Ascending aorta (tissue), 2 donors: ENCODE measurements at places on chromosomes 12 and 14. TPM values are rescaled to one million over a fixed set of nuclear protein-coding genes. Genes with fewer than 3 reads are reported as not detected.

The HCAR3 gene
- not detected for total RNA-seq

The ARL1 gene
- total RNA-seq, result 16.0 TPM

The CD9 gene
- total RNA-seq, result 181 TPM

The CLEC4D gene
- not detected for total RNA-seq

The GMFB gene
- total RNA-seq, result 27.5 TPM

The NFE2 gene
- not detected for total RNA-seq

The CLEC4A gene
- 28.8 TPM for total RNA-seq

The ENDOU gene
- not detected for total RNA-seq

GRCh38 chr12:3250034-3250433 is 172.9 kb downstream of the TSPAN9 start:
- H3K27ac ChIP-seq, result peak overlapping the region; percentile 86
- H3K27me3 ChIP-seq, result no peaks in the 10 kb centered on the region
- no peaks in the 10 kb centered on the region for H3K36me3 ChIP-seq
- no peak for DNase-seq
- peaks cover 26% of the 10 kb centered on the region for H3K4me1 ChIP-seq

DNA sequence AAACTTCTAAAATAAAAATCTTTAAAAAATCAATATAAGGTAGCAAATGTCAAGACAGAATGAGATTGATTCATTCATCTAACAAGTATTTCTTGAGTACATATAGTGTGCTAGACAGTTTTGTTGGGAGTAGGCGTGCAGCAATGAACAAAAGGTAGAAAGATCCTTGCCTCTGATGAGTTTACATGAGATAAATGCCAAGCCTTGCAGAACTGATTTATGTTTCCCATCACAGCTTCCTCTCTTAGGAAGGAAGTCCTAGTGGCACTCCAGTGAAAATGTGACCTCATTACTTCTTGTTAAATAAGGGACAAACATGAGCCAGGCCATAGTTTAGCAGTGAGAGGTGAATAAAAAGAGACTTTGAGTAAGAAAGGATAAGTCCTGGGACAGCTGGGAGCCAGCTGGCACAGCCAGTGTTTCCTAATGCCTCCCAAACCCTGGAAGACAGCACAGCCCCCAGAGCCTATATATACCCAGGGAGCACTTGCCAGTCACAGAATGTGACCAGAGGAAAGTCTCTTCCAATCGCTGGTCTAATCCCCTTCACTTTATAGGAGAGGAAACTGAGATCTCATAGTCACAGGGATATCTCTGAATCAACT is 4.7 kb upstream of the COCH start:
- peaks cover 8% of the 10 kb centered on the region for H3K27me3 ChIP-seq
- no peak for DNase-seq
- H3K27ac ChIP-seq, result no peak overlapping the region
- H3K36me3 ChIP-seq, result no peaks in the 10 kb centered on the region
- no peak overlapping the region for H3K4me3 ChIP-seq

DNA sequence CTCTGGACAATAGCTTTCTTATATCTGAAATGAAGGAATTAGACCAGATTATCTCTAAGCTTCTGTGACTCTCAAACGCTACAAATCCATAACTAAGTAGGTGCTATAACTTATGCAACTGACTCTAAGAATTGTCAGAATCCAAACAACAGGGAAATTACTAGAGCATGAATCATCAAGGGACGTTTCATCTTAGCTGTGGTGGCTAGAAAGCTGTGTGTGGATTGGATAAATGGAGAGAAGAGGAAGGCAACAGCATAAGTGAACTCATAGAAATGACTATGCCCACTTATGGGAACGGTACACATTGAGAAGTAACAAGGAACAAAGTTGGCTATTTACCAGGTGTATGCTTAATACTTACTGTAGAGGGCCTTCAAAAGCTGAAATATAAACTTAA is 96.0 kb upstream of the NEDD1 start:
- no peak overlapping the region for H3K4me3 ChIP-seq
- no peak for DNase-seq
- no peaks in the 10 kb centered on the region for H3K4me1 ChIP-seq
- no peaks in the 10 kb centered on the region for H3K27me3 ChIP-seq
- no peaks in the 10 kb centered on the region for H3K36me3 ChIP-seq

- H3K4me1 ChIP-seq, result no peaks in the 10 kb centered on the region
- no peaks in the 10 kb centered on the region for H3K27me3 ChIP-seq
- H3K27ac ChIP-seq, result peak overlapping the region; percentile 96
- peak; percentile 87 for DNase-seq
Measured at GRCh38 chr14:67240168-67240932, 885 bp upstream of the PALS1 start.

- H3K4me3 ChIP-seq, result no peak overlapping the region
- H3K27me3 ChIP-seq, result no peaks in the 10 kb centered on the region
- no peak for DNase-seq
- H3K27ac ChIP-seq, result peak overlapping the region; percentile 42
- no peaks in the 10 kb centered on the region for H3K4me1 ChIP-seq
Measured at GRCh38 chr12:27319409-27319808, 13.2 kb upstream of the BMAL2 start.

- no peaks in the 10 kb centered on the region for H3K27me3 ChIP-seq
- H3K4me1 ChIP-seq, result no peaks in the 10 kb centered on the region
- no peak overlapping the region for H3K4me3 ChIP-seq
- H3K27ac ChIP-seq, result no peak overlapping the region
- no peak for DNase-seq
Measured at GRCh38 chr14:96863986-96864330, 66.8 kb downstream of the VRK1 start.

DNA sequence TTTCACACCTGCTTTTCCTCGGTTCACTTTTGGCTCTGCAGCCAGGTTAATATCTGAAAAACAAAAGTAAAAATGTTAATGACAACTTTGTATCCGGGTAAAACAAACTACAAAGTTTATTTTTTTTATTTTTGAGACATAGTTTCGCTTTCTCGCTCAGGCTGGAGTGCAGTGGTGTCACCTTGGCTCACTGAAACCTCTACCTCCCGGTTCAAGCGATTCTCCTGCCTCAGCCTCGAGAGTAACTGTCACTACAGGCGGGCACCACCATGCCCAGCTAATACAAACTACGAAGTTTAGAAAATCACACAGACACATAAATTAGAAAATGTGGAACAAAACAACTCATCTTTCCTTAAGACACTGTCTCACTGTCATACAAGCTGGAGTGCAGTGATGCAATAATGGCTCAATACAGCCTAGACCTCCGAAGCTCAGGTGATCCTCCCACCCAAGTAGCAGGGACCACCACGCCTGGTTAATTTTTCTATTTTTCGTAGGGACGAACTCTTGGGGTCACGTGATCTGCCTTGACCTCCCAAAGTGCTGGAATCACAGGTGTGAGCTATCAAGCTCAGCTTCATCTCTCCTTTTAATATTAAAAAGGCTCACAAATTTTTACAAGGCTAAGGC is 38.1 kb downstream of the HNRNPC start:
- no peak for DNase-seq
- H3K27ac ChIP-seq, result no peak overlapping the region
- H3K27me3 ChIP-seq, result no peaks in the 10 kb centered on the region

GRCh38 chr14:95502381-95502950 is 14.0 kb downstream of the SYNE3 start:
- H3K27ac ChIP-seq, result peak overlapping the region; percentile 35
- no peak overlapping the region for H3K4me3 ChIP-seq
- H3K4me1 ChIP-seq, result peaks cover 63% of the 10 kb centered on the region
- no peak for DNase-seq
- H3K36me3 ChIP-seq, result no peaks in the 10 kb centered on the region
- H3K27me3 ChIP-seq, result no peaks in the 10 kb centered on the region

GRCh38 chr14:69941768-69942742 is 62.8 kb downstream of the SMOC1 start:
- DNase-seq, result no peak
- no peaks in the 10 kb centered on the region for H3K4me1 ChIP-seq
- no peak overlapping the region for H3K4me3 ChIP-seq
- no peaks in the 10 kb centered on the region for H3K36me3 ChIP-seq
- no peak overlapping the region for H3K27ac ChIP-seq
- no peaks in the 10 kb centered on the region for H3K27me3 ChIP-seq

DNA sequence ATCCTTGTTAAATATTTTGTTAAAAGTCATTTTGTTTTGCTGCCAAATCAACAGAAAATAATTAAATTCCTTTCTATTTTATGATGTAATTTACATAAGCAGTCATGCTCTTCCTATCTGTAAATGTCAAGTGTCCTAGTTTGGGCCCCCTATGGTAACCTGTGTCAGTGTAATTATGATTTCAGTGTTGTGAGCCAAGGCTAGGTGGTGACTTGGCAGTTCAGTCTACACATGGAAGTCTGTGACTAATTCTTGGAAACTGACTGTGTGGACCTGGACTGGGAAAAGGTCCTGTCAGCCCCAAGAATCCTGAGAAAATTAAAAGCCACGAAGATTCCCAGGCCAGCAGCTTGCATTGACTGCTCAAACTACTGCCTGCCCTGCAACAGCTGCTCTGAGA is 371.0 kb downstream of the FUT8 start:
- no peak for DNase-seq
- H3K4me1 ChIP-seq, result no peaks in the 10 kb centered on the region
- no peaks in the 10 kb centered on the region for H3K27me3 ChIP-seq
- H3K27ac ChIP-seq, result no peak overlapping the region

DNA sequence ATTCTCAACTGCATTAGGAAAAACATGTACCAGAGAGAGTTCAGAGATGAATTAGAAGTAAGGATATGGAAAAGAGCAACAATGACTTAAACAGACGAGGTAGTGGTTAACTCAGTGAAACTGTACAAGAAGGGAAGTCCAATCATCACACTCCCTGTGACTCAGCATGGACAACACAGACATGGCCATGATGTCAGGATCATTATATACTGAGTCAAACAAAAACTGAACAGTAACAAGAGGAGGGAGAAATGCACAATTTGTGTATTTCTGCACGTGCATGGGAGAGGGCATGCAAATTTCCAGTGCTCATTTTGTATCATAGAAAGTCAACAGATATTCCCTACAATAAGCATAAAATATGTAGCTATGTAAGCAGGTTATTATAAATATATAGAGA is 1037.8 kb downstream of the BCL11B start:
- no peaks in the 10 kb centered on the region for H3K4me1 ChIP-seq
- no peak for DNase-seq
- H3K27ac ChIP-seq, result no peak overlapping the region
- H3K27me3 ChIP-seq, result no peaks in the 10 kb centered on the region
- H3K4me3 ChIP-seq, result no peak overlapping the region

GRCh38 chr12:25197608-25198007 is 2.6 kb downstream of the ETFRF1 start:
- DNase-seq, result no peak
- no peaks in the 10 kb centered on the region for H3K36me3 ChIP-seq
- H3K4me1 ChIP-seq, result peaks cover 9% of the 10 kb centered on the region
- H3K27ac ChIP-seq, result no peak overlapping the region
- H3K4me3 ChIP-seq, result no peak overlapping the region

- H3K4me3 ChIP-seq, result no peak overlapping the region
- H3K27me3 ChIP-seq, result no peaks in the 10 kb centered on the region
- no peak overlapping the region for H3K27ac ChIP-seq
- no peak for DNase-seq
- no peaks in the 10 kb centered on the region for H3K4me1 ChIP-seq
- no peaks in the 10 kb centered on the region for H3K36me3 ChIP-seq
Measured at GRCh38 chr12:16583969-16584745, 21.8 kb downstream of the LMO3 start.

- H3K4me1 ChIP-seq, result no peaks in the 10 kb centered on the region
- DNase-seq, result peak; percentile 44
- H3K36me3 ChIP-seq, result no peaks in the 10 kb centered on the region
- no peak overlapping the region for H3K27ac ChIP-seq
- H3K27me3 ChIP-seq, result no peaks in the 10 kb centered on the region
- H3K4me3 ChIP-seq, result no peak overlapping the region
Measured at GRCh38 chr14:73260574-73260973, 23.3 kb downstream of the PAPLN start.

DNA sequence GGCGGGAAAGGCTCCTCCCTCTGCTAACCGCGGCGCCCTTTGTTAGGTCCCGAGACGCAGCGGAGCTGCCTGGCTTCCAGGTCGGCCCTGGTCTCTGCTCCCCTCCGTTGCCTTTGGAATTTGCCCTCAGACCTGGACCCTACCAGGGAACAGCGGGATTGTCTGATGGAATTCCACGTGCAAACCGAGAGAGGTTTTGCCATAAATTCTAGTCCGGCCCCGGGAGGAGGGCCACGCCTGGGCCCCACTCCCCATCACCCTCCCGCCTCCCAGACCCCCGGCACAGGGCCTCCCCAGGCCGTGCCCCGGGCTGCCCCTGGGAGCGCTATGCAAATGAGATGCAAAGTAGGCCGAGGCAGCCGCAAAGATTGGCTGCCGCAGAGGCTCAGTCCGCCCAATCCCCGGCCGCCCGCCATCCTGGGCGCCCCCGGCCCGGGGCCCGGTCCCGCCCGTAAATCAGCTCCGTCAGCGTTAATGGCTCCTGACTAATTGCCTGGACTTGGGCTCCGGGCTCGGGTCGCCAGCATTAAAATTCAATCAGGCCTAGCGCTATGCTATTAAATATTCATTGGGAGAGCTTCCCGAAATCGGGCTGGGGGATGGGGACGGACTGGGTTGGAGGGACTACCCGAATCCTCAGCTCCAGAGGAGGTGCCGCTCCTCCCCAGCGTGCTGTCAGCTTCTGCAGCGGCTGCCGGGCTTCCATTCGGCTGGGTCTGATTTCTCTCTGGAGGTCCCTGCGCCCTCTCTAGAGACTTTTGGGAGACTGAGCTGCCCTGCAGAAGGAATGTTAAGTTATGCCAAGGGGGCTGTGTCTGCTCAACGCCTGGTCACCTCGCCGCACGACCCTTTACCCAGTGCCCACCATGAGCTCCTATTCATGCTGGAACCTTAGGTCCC is 15.7 kb upstream of the FIGNL2 start:
- H3K36me3 ChIP-seq, result no peaks in the 10 kb centered on the region
- H3K4me3 ChIP-seq, result peak overlapping the region; percentile 45
- H3K27me3 ChIP-seq, result peaks cover 5% of the 10 kb centered on the region
- H3K4me1 ChIP-seq, result peaks cover 10% of the 10 kb centered on the region
- no peak for DNase-seq
- H3K27ac ChIP-seq, result no peak overlapping the region

GRCh38 chr14:69848903-69849391 is 30.3 kb upstream of the SMOC1 start:
- no peak overlapping the region for H3K4me3 ChIP-seq
- H3K4me1 ChIP-seq, result no peaks in the 10 kb centered on the region
- no peak for DNase-seq
- H3K27me3 ChIP-seq, result no peaks in the 10 kb centered on the region

- no peaks in the 10 kb centered on the region for H3K4me1 ChIP-seq
- H3K36me3 ChIP-seq, result no peaks in the 10 kb centered on the region
- H3K27me3 ChIP-seq, result no peaks in the 10 kb centered on the region
- no peak overlapping the region for H3K4me3 ChIP-seq
- no peak overlapping the region for H3K27ac ChIP-seq
Measured at GRCh38 chr12:47387994-47388393, 308.2 kb upstream of the AMIGO2 start.

GRCh38 chr14:58898655-58899316 is 261.0 kb downstream of the DACT1 start:
- DNase-seq, result no peak
- H3K27me3 ChIP-seq, result no peaks in the 10 kb centered on the region
- no peak overlapping the region for H3K27ac ChIP-seq
- H3K4me3 ChIP-seq, result no peak overlapping the region
- H3K36me3 ChIP-seq, result no peaks in the 10 kb centered on the region
- H3K4me1 ChIP-seq, result no peaks in the 10 kb centered on the region
